Activated T-helper 9 cell treated with anti-CD3 and anti-CD28 coated beads, Interleukin-2, amount 50 U/mL, for 16 hours (primary cell): ENCODE measurements at places on chromosomes 3 and 15.

DNA sequence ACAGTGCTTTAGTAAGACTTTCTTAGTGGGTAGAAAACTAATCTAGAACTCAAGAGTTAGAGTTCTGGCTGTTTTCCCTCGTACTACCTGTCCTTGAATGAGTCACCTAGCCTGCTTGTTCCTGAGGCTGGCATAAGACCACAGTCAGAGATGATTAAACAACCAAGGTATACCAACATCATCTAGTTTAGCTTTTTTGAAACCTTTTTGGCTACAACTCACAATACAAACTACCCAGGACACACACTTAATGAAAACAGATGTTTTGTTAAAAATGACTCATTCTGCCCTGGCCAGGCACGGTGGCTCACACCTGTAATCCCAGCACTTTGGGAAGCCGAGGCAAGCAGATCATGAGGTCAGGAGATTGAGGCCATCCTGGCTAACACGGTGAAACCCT lies 4.6 kb downstream of the MCCC1 start:
- no peak for DNase-seq

DNA sequence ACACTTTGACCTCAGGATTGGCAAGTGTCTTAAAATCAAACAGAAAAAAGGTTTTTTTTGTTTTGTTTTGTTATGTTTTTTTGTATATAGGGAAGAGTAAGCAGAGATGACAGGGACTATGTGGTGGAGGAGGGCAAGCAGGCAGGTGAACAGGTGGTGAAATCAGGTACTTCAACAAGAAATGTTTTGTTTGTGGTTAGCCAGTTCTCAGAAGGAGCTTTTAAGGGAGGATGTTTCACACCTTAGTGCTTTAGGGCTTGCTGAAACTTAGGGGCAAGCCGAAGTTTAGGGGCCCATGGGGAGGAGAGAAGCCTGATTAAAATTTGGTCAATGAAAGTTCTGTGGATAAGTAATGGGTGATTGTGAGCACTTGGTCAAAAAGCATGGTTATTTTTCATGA lies 370.7 kb upstream of the SLCO3A1 start:
- DNase-seq, result no peak

DNA sequence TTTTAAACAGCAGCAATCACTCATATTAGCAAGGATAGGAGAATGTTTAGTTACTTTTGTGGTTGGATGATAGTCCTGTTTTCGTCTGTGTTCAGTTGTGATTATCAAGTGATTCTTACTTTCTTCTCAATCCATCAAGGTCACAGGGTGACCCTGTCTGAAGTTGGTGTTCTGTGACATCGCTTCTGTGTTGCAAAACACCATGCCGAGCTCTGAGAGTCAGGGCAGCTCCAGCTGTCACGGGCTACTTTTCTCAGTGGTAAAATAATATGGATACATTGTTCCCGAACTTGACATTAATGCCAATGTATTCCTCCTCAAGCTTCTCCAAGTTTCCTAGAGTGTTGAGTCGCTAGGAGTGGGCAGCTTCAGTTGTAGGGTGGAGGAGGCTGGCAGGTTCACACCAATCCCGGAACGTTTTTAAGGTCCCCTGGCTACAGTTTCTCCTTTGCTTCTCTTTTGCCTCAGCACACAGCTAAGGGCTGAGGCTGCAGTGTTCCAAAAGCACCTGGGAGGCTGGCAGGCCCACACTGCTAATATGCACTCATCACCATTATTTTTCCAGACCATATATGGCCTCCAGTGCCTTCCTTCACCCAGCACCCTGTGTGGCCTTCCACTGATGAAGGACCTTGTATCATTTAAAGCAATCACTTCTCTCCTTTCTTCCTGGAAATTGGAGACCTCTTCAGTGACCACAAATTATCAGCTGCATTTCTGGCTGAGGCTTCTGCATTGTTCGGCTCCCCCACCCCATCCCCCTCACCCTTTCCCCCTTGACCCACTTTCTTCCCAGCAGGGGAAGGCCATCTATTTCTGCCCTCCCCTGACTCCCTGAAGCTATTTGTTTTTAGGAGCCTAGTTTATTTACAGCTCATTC lies 25.8 kb downstream of the COLQ start:
- no peak for DNase-seq

DNA sequence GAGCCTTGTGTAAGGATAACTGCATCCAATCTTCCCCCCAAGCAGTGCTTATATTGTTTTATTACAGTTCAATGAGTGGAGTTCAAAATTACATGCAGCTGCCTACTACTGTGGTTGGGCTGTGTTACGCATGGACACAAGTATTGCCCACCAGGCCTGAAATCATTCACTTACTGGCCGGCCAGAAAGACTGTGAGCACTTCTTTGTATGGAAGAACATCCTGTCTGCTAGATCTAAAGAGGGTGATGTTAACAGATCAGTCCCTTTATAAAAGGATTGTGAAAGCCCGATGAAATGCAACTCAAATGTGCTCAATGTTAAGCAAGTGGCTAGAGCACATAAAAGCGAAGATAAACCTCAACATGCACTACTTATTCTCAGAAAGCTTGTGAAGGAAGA lies 132.5 kb downstream of the FOXP1 start:
- DNase-seq, result no peak

DNA sequence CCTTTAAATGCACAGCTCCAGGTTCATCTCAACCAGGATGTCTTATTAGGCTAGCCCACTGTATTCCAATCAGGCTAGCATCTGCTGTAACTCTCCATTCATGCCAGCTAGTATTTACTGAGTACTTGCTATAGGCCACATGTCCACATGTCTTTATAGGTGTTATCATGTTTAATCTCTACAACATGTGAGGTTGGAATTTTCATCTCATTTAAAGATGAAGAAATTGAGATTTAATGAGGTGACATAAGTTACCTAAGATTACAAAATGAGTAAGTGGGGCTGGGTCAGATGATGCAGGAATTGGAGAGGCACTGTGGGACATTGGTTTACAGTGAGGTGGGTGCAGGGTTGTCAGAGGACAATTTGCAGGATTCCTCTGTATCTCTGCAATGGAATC lies 2.9 kb downstream of the IFT122 start:
- no peak for DNase-seq
